A549 treated with dexamethasone at 1 μM for 4 hours (cell line): ENCODE measurements at places on chromosomes 5 and 9. TPM values are rescaled to one million over a fixed set of nuclear protein-coding genes. Genes with fewer than 3 reads are reported as not detected.

IFNB1 gene
- 0.10 TPM in 1 of 5 replicates, not detected in the others for total RNA-seq

ENTPD8 gene
- total RNA-seq = 0.14 to 0.25 TPM (median 0.16 TPM) in 5 replicates

TEX48 gene
- not detected in 5 replicates for total RNA-seq

IFNA2 gene
- not detected in 5 replicates for total RNA-seq

NAIF1 gene
- 4.9 to 8.2 TPM (median 7.3 TPM) in 5 replicates for total RNA-seq
